T-helper 17 cell (primary cell): ENCODE measurements at places on chromosomes 2 and 18.

DNA sequence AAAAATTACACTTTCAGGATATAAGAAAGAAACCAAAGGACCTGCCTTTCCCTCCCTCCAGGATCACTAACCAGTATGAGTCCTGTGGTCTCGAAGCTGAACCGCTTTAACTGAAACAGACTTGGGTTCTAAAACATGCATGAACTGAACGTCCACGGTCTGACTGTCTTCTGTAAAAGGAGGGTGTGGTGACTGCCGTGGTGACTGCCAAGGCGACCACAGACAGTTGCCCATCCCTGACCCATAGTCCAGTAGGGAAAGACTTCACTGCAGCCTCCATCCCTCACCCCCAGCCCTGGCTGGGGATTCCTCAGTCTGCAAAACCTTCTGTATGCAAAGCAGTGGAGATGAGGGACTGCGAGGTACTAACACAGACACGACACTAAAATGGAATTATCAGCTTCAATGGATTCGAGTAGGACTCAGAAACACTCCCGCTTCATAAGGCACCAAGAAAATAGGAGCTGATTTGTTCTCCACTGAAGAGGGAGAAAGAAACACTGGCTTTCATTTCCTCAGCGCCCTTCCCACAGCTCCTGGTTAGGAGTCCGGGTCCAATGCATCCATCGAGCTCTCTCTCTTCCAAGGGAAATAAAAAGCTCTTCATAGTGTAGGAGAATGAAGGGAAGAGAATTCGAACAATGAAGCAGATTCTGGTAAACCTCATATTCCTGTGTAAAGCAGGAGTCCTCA, 197.2 kb downstream of the HDAC4 start:
- H3K27ac ChIP-seq = peak overlapping the region; percentile 80
- DNase-seq = no peak
- no peaks in the 10 kb centered on the region for H3K36me3 ChIP-seq
- H3K4me1 ChIP-seq = peaks cover 32% of the 10 kb centered on the region
- H3K4me3 ChIP-seq = no peak overlapping the region

DNA sequence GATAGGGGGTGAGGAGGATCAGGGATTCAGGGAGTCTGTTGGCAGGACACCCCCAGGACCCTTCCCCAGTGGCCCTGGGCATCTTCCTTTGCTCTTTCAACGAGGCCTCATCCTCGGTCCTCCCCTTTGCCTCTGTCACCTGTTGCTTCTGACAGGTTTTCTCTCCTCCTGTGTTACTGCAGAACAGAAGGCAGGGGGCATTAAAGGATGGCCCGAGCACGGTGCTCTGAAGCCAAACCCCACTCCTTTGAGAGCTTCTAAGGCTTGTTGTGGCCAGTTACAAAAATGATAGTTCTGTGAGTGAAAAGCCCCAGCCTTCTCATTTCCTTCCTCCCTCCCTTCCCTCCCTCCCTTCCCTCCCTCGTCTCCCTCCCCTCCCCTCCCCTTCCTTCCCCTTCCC, 82.5 kb downstream of the THNSL2 start:
- H3K27me3 ChIP-seq = peaks cover 38% of the 10 kb centered on the region
- peaks cover 4% of the 10 kb centered on the region for H3K4me1 ChIP-seq
- DNase-seq = no peak
- H3K4me3 ChIP-seq = no peak overlapping the region
- no peak overlapping the region for H3K27ac ChIP-seq
- peaks cover 4% of the 10 kb centered on the region for H3K36me3 ChIP-seq

- H3K27me3 ChIP-seq = peaks cover 44% of the 10 kb centered on the region
- no peak overlapping the region for H3K27ac ChIP-seq
- no peak overlapping the region for H3K4me3 ChIP-seq
- H3K4me1 ChIP-seq = no peaks in the 10 kb centered on the region
- no peak for DNase-seq
- no peaks in the 10 kb centered on the region for H3K36me3 ChIP-seq
Observed at GRCh38 chr2:201953880-201954279, 79.8 kb upstream of the FZD7 start.

GRCh38 chr2:215362562-215362904, 50.7 kb downstream of the ATIC start:
- no peaks in the 10 kb centered on the region for H3K4me1 ChIP-seq
- H3K27ac ChIP-seq = no peak overlapping the region
- peaks cover 16% of the 10 kb centered on the region for H3K36me3 ChIP-seq
- DNase-seq = no peak
- H3K27me3 ChIP-seq = no peaks in the 10 kb centered on the region
- H3K4me3 ChIP-seq = no peak overlapping the region

GRCh38 chr2:128260239-128261138, 58.2 kb downstream of the HS6ST1 start:
- no peaks in the 10 kb centered on the region for H3K4me1 ChIP-seq
- DNase-seq = no peak
- H3K27ac ChIP-seq = no peak overlapping the region
- H3K4me3 ChIP-seq = no peak overlapping the region

DNA sequence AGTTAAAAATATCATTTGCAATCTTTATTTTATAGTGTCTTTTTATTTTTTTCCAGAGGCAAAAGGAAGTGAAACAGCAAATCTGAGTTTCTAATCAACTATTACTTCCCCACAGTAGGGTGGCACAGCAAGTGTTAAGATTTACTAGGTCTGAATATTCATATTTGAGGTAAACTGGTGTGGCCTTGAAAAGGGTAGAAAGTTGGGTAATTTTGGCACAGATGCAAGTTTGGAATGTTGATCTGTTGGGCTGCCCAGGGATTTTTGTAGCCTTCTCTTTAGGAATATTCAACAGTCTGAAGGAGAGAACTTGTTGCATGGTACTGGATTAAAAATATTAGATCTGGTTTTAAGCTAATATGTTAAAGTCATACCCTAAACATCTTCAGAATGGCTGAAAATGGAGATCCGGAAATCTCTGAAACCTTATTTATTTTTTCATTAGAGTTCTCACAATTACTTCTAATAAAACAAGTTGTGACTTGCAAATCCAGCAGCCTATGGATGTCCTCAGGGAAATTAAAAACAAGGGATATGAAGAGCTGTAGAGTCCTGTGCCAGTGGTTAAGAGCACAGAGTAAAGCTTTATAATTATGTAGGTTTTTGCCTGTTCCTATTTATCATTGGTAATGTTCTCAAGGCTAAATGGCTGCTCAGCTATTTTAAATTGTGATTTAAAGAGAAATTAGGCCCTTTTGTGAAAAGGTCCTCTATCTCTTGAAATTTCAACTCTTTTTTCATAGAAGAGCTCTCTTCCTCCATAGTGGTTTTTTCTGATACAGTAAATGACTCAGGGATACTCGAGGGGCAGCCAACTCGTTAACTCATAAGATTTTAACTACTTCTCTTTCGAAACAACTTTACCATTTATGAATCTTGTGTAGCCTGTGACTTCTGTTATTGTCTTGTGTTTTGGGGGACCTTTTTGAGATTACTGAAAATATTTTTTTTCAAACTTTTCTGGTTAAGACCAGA, 11.0 kb downstream of the TANK start:
- no peaks in the 10 kb centered on the region for H3K27me3 ChIP-seq
- peaks cover 2% of the 10 kb centered on the region for H3K36me3 ChIP-seq

DNA sequence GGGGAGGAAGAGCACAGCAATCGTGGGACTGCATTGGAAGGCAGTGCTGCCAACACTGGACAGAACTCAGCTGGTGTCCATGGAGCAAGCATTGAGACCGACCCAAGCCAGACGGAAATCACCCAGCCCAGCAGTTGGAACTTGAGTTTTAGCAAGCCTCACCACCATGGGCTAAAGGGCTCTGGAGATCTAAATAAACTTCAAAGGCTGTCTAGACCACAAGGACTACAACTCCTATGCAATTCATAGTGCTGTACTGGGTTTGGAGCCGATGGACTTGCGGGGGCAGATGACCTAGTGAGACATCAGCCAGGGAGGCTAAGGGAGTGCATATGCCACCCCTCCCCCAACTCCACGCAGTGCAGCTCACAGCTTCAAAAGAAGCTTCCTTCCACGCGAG, 243.6 kb upstream of the SLC39A10 start:
- no peak overlapping the region for H3K4me3 ChIP-seq
- no peaks in the 10 kb centered on the region for H3K4me1 ChIP-seq
- no peak for DNase-seq
- H3K27ac ChIP-seq = no peak overlapping the region

DNA sequence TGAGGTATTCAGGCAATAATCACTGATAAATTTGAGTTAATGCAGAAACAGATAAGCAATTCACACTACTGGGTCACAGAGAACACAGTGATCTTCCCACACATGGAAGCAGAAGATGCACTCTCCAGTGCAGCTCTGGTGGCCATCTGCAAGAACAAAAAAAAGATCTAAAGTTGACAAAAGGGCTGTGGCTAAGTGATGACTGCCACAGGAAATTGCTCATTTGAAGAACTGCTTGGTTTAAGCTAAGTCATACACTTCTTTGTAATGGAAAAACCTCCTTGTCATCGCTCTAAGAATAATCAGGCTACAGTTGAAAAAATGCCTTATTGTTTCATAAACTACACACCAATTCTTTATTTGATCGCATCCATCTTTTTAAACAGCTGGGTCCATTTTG, 115.1 kb downstream of the DTNB start:
- peaks cover 25% of the 10 kb centered on the region for H3K4me1 ChIP-seq
- H3K4me3 ChIP-seq = no peak overlapping the region
- no peak overlapping the region for H3K27ac ChIP-seq
- H3K27me3 ChIP-seq = no peaks in the 10 kb centered on the region

DNA sequence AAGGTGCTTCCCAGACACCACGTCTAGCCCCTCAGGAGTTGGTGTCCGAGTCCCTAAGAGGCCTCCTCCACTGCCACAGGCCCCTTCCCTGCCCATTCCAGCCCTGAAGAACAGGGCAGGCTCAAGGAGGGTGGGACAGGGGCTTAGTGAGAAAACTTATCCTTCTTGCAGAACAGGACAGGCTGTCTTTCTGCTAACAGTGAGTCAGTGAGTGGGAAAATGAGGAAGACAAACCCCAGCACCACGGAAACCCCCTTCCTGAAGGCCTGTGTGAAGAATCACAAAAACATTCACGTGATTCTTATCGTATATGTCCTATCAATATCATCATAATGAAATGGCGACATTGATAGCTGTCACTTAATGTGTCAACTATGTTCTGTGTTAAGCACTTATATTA, 9.8 kb downstream of the FZD7 start:
- no peak overlapping the region for H3K27ac ChIP-seq
- peaks cover 73% of the 10 kb centered on the region for H3K27me3 ChIP-seq
- H3K4me3 ChIP-seq = no peak overlapping the region
- peaks cover 4% of the 10 kb centered on the region for H3K4me1 ChIP-seq

DNA sequence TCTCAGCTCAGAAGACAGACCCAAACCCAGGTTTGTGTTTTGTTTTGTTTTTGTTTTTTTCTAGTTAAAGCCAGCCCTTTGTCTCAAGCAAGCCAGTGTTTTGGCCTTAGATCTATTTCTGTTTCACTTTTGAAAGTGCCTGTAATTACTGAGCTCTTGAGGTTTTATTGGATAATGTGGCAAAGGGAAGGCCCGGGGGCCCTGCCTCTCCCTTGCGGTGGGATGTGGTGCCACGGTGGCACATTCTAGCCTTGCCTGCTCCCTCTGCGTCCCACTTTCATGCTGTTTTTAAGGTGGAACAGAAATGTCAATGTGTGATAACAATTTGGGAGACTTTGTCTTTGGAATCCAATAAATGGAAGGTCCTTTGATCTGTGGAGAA, 2.5 kb downstream of the HPCAL1 start:
- H3K27me3 ChIP-seq = no peaks in the 10 kb centered on the region
- peak; percentile 25 for DNase-seq
- peaks cover 43% of the 10 kb centered on the region for H3K4me1 ChIP-seq
- H3K27ac ChIP-seq = peak overlapping the region; percentile 90

DNA sequence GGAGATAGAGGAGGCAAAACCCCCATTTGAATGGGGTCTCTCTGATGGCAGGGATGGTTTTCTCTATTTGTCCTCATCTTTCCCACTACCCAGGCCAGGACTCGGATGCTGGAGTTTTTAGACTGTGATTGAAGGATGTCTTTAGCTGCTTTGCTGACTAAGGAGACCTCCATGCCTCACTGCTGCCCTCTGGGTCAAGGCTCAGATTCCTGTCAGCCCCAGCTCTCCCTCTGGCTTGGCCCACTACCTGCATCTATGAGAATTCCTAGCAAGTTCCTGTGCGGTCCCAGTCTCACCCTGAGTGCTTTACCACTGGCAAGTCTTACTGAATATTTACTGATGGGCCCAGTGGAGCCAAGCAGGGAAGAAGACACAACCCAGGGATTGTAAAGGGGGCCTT, 184.0 kb downstream of the CELF4 start:
- H3K4me3 ChIP-seq = no peak overlapping the region
- no peak for DNase-seq
- H3K27ac ChIP-seq = no peak overlapping the region
- H3K4me1 ChIP-seq = peaks cover 3% of the 10 kb centered on the region
- peaks cover 21% of the 10 kb centered on the region for H3K27me3 ChIP-seq

DNA sequence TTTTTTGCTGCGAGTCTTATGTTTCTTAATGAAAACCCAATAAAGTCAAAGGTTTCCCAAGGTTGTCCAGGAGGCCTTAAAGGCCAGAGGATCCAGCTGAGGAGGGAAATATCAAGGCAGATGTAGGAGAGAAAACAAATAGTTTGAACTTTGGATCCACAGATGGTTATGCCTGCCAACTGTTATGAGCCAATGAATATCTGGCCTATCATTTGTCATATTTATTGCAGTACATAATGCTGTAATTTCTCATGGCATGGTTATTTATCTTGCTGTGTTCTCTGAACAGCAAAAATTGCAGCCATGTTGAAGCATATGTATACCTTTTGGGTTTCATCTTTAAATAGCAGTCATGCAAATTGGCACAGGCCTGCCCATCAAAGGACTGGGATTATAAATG, 38.2 kb upstream of the CAVIN2 start:
- H3K27ac ChIP-seq = no peak overlapping the region
- no peaks in the 10 kb centered on the region for H3K4me1 ChIP-seq
- H3K4me3 ChIP-seq = no peak overlapping the region
- no peak for DNase-seq

- no peak overlapping the region for H3K27ac ChIP-seq
- H3K4me3 ChIP-seq = no peak overlapping the region
- H3K36me3 ChIP-seq = no peaks in the 10 kb centered on the region
- H3K4me1 ChIP-seq = peaks cover 7% of the 10 kb centered on the region
Observed at GRCh38 chr2:88885679-88886416, 194.4 kb downstream of the RPIA start.

DNA sequence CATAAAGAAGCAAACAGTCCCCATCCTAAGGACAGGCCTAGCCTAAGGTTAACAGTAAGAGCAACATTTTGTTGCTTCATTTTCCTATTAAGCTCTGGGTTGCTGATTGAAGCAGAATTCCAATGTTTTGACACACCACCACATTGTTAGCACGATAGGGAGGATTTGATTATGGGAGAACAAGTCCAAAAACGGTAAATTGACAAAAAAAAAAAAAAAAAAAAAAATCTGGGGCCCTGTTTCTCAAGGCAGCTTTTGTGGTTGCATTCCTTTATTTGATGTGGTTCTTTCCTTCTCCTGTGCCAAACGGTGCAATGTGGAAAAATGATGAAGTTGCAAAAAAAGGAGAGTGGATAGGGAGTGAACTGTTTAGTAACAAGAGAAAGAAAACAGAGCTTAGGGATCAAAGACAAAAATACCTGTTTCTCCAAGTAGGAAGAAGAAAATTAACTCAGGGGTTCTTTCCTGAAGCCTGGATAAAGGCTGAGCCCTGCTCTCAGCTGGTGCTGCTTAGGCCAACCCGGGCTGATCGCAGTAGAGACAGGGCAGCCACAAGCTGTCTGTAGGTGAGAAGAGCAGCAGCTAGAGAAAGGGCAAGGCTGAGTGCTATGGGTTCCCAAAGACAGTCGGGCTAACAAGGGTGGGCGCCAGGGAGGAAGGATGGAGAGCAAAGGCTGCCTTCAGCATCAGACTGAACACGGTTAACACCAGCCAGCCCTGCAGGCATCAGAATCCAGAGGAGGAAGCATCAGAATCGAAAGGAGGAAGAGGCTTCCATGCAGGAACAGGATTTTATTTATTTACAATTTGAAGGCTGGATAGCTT, 167.8 kb upstream of the FOSL2 start:
- no peak overlapping the region for H3K4me3 ChIP-seq
- peak overlapping the region; percentile 11 for H3K27ac ChIP-seq
- H3K36me3 ChIP-seq = no peaks in the 10 kb centered on the region
- no peaks in the 10 kb centered on the region for H3K27me3 ChIP-seq
- DNase-seq = no peak
